ENCODE measurements at places on chromosomes 16 and 17.
A peak's percentile ranks its signal among the peaks of the same experiment; 100 is the strongest.

DNA sequence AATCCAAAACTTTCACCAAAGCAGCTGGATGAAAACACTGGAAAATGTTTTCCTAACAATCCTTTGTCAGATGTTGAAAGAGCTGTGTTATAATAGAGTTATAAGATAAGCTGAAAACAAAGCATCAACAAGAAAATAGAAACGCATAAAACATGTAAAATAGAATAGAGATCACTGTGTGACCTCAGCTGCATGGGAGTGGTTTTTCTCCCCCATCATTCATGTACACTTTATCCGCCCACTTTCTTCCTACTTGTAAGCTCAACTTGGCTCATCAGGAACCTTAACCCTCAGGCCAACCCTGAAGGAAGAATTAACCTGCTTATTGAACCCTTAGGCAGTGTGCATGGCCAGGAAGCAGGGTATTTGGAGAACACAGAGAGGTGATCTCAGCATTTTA lies 238.5 kb upstream of the PMFBP1 start:
- no peak for DNase-seq

GRCh38 chr16:81600275-81600674 lies 155.7 kb downstream of the CMIP start:
- DNase-seq = peak; percentile 7

DNA sequence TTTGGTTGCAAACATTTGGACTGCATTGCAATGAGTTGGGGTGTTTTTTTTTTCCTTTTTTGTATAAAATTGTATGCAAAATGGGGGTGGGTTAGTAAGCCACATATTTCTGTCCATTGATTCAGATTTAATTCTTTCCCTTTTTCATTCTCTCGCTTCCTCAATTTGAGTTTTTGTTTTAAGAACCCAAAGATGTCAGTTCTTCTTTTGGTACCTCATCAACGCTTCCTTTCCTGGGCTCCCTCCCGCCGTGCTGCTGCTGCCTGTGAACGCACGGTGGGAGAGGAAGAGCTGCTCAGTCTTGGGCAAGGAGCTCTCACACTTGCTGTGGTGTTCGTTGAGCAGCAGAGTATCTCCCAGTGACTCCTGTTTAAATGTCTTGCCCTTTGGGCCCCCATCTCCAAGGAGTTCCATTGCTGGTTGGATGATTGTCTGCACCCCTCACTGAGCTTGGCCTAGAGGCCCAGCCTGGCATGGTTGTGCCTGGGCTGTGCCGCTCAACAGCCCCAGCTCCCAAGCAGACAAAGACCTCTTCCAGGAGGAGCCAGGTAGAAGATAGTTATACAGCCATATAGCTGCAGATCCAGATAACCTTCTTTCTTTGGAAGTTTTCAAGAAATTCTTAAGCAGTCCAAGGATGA lies 13.6 kb downstream of the UBFD1 start:
- no peak for DNase-seq

GRCh38 chr16:16086653-16087446 lies 136.4 kb downstream of the ABCC6 start:
- no peak for DNase-seq

DNA sequence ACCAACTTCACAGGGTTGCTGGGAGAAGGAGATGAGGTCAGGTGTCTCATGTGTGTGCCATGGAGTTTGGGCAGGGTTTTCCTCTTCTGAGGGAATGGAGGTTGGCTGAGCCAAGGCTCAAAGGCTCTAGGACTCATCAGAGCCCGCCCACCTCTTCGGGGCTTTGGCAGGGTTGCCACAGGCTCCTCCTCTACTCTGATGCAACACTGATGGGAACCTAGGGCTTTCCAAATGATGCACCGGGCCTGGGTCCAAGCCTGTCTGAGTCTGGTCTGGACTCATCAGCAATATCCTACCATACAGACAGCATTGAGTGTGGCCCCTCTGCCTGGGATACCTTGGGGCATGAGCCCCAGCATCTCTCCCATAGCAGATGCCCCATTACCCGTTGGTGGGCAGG lies 59.5 kb upstream of the LHX1 start:
- no peak for DNase-seq

GRCh38 chr17:45380991-45381390 lies 51.7 kb downstream of the ARHGAP27 start:
- no peak for DNase-seq

All from DMS79 treated with DMSO at 0.1 percent for 48 hours (cell line).